Tongue (tissue), 3 donors: ENCODE measurements at places on chromosomes 2 and 18.

GRCh38 chr18:35019933-35020332 lies 21.3 kb upstream of the MAPRE2 start:
- no peak for DNase-seq

GRCh38 chr18:71011389-71011788 lies 722.5 kb downstream of the SOCS6 start:
- no peak for DNase-seq

DNA sequence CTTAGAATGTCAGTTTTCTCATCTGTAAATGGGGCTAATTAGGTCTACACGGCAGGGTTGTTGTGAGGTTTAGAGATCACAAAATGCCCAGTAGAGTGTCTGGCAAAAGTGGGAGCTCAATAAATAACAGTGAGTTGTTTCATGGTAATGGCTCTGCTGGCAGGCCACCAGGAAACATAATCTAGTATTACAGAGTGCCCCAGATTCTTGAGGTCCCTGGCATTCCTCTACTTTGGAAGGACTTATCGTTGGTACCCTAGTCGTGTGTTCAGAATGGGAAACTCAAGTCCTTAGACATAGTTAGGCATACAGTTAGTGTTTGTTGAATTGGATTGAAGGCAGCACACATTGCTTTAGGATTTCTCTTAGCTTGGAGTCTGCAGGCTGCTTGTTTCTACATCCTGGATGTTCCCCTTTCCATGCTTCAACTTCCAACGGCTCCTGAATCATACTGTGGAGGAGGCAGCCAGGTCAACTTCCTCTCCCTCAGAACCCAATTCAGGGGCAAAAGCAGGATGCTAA lies 161.5 kb upstream of the FOSL2 start:
- DNase-seq, result peak; percentile 59

GRCh38 chr2:231176066-231176465 lies 22.4 kb upstream of the ARMC9 start:
- no peak for DNase-seq

DNA sequence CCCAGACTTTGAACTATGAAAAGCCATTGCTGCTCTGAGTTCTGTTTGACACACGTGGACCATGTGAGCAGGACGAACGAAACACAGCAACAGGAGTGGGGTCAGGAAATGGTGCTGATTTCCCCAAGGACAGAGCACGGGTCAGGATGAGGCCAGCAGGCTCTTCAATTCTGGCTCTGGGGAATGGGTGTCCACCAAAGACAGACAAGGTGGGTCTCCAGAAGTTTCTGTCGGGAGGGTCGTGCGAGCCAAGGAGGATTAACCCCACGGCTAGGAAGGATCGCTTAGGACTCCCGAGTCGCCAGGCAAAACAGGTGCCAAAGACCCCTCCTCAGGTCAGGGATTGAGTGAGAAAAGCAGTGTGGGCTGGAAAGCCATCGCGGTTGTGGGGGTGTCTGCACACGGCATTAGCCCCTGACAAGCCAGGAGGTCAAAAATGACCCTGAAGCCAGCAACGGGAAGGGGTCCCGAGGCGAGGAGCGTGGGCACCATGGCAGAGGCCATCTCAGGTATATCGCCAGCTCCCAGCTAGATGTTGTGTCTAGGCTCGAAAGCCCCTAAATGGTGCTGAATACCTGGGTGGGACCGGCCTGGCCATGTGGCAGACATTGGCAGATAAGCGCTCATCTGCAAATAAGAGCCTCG lies 213.9 kb upstream of the SALL3 start:
- DNase-seq, result no peak

GRCh38 chr2:124822516-124822915 lies 797.4 kb downstream of the CNTNAP5 start:
- DNase-seq, result no peak

DNA sequence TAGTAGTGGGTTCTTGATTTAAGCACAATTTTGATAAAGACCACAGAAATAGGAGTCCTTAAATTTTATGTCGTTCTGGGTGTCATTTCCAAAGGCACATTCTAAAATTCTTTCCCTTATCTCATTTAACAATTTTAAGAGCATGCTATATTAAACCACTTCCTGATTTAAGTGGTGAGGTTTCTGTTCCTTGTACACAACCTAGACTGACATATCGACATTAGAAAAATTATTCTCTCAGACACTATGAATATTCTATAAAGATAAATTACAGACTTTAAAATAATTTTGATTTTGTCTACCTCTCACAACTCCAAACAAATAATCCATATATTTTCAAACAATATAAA lies 923.8 kb downstream of the LRP1B start:
- DNase-seq, result no peak

- peak; percentile 71 for DNase-seq
Observed at GRCh38 chr2:9970200-9971044, 18.9 kb downstream of the GRHL1 start.

- DNase-seq, result no peak
Observed at GRCh38 chr2:130966775-130967490, 126.3 kb downstream of the FAM168B start.

- no peak for DNase-seq
Observed at GRCh38 chr2:154158101-154158500, 286.4 kb downstream of the GALNT13 start.

GRCh38 chr2:26685989-26686839 lies 6.3 kb upstream of the KCNK3 start:
- DNase-seq, result peak; percentile 24

DNA sequence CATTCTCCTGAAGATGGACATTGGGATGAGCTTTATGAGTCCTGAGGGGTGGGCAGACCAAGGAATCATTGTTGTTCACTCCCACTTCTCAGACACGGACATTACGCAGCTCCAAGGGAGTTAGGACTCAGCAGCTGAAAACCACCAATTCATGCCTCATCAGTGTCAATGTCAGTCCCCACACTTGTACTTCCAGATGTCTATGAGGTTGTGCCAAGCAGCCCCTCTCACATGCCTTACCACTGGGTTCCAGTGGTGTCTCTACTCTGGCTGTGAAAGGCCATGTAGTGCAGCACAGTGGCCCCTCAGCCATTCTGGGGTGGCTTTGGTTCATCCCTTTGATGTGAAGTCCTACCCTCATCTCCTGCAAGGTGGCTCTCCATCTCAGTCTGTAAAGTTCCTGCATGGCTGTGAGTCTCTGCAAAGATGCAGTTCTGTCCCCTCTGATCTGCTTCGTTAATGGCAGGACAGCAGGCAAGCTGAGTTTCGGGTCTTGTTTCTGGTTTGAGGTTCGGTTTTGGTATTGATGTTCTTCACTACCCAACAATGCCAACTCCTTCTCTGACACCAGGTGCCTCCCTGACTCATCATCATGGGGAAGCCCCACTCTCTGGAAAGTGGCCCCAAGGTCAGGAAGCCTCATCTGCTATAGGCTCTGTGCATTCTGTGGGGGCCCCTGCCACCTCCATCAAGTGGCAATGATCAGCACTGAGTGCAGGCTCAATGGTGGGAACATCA lies 14.0 kb upstream of the COL6A3 start:
- no peak for DNase-seq

DNA sequence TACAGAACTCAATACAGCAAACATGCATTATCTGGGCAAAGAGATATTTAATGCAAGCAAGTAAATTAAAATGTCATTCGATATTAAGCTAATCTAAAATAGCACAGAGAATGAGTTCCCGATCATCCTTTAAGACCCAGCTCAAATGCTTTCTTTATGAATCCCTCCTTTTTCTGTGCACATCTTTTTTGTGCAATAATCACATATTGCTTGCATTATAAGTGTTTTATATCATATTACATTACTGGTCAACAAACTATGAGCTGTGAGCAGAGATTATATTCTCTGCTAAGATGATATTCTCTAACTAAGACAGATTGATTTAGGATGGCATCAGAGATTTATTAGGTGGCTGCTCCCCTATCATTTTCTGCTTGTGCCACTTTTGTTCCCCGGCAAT lies 146.1 kb downstream of the ERBB4 start:
- no peak for DNase-seq

DNA sequence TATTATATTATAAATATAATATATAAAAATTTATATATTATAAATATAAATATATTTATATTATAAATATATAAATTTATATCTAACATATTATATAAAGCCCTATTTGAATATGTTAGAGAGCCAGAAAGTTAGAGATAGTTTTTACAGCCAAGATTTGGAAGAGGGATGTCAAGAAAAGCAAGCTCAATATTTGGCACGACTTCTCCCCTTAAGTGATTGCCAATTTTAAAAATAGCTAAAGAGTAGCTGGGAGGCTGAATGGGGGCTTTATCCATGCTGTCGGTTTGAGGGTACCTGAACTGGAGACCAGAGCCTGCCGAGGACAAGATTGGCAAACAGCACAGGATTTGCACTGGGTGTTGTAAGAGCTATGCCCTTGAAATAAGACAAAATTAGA lies 180.9 kb upstream of the GYPC start:
- no peak for DNase-seq

DNA sequence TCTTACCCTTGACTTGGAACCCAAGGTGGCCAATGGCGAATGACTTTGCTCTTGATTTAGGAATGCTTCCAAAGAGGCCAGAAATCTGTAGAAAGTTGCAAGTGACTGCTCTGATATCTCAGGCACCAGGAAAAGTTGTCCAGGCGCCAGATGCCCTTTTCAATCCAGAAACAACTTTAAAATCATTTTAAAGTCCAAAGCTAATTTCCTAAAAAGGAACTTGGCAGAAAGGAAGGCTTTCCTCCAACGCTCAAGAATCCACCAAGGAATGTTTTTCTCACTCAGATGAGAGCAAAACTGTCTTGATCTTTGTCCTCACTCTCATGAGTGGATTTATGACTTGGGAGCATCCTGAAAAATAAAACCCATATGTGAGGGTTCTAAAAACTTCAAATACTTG lies 5.3 kb downstream of the NGEF start:
- no peak for DNase-seq

DNA sequence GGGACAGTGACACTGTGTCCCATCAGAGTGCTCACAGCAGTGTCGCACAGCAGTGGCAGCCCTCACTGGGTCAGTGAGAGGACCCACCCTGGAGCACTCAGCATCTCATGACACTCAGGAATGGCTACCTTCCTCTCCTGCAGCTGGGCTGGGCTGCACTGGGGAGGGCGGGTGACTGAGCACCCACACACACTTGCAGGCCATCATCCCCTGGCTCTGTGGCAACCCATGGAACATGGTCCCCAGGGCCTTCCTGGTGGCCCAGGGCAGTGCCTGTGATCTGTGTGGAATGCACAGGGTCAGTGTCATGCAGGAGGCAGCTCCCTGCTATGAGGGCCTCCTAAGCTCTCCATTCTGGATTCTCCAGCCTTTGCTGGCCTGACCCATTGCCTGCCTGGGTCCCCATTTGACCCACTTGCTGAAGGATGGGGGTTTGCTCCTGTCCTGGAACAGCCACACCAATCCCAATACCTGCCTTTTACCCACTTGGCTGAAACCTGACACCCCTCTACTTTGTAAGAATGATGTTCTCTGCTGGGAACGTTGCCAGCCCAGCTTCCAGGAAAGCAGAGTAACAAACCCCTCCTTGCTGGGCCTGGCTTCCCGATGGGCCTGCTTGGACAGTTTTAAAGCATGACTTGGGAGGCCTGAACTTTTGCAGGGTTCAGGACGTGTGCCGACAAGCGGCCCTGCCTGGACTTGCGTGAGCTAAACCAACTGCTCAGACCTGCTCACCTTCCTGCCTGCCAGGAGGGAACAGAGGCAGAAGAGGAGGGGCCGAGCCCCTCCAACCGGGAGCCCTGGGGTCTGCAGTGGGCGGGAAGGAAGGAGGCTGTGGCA lies 13.7 kb downstream of the HS6ST1 start:
- DNase-seq, result peak; percentile 96

DNA sequence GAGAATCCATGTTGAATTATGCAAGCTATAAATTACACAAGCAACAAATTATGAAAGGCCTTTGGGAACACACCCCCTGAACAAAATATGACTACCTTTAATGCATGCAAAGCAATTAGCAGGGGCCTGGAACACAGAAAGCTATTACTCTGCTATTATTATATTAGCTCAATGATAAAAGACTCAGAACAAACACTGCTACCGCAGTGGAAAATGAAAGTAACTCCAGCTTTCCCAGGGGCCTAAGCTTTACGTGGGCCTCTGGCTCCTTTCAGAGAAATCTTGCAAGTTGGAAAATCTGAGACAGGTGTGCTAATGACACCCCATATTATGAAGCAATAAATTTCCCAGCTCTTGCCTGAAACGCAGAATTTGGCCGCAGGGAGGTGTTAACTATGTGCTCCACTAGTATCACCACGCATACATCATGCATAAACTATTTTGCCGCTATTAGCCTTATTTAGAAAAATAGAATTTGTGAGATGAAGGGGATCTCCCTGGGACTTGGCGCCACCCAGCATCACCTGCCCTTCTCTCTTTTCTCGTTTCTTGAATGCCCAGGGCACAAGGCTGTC lies 321.6 kb upstream of the LYPD1 start:
- no peak for DNase-seq

DNA sequence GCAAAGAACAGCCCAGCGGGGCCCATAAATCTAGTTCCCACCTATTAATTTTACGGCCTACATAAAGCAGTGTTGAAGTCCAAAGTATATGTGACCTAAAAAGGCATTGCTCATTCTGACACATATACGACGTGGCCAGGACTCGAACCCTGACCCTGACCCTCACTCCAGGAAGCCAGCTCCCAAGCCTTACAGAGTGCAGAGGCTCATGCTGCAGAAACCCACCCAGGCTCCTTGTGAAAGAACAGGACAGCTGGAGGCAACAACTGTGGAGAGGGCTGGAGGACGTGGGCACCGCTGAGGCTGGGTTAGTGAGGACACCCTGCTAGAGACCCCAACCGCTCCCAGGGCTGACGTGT lies 221.6 kb downstream of the CYP26B1 start:
- no peak for DNase-seq

DNA sequence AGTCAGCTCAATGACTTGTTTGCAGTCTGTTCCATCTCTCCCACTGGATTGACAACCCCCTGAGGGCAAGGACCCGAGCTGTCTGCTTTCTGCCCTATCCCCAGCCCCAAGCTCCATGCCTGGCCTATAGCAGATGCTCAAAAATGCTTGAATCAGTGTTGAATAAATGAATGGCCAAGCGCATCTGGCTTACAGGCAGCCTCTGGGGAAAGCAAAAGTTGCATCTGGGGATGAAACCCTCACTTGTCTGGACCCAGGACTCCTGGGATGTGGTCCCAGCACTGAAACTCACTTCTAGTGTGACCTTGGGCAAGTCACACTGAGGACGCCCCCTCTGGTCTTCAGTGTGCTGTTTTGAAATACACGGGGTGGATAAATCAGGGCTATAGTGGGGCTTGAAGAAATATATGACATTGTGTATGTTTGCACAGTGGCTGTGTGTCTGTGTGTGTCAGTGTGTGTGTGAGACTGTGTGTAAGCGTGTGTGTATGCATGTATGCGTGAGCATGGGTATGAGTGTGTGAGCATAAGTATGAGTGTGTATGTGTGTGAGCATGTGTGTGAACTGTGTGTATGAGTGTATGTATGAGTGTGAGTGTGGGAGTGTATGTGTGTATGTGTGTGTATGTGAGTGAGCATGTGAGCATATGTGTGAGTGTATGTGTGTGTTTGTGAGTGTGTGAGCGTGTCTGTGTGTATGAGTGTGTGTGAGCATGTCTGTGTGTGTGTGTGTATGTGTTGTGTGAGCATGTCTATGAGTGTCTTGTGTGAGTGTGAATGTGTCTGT lies 27.8 kb upstream of the TNS1 start:
- no peak for DNase-seq
